A172 (cell line): ENCODE measurements at places on chromosomes 13 and 19. TPM values are rescaled to one million over a fixed set of nuclear protein-coding genes. Genes with fewer than 3 reads are reported as not detected.

Gene NCAN
- not detected in 2 replicates for total RNA-seq

Gene TEAD2
- total RNA-seq = 30.3 and 37.1 TPM in 2 replicates

Gene UBE2L5
- not detected in 2 replicates for total RNA-seq

Gene ELAVL1
- 69.3 and 79.7 TPM in 2 replicates for total RNA-seq

Gene PSG1
- 0.43 and 1.5 TPM in 2 replicates for total RNA-seq

Gene USHBP1
- total RNA-seq = not detected in 2 replicates

Gene RFPL4A
- total RNA-seq = not detected in 2 replicates

Gene SPACA4
- not detected in 2 replicates for total RNA-seq

Gene NRTN
- 1.4 TPM in 1 of 2 replicates, not detected in the other for total RNA-seq

Gene CLEC17A
- total RNA-seq = not detected in 2 replicates

Gene SMAD9
- 2.1 and 5.2 TPM in 2 replicates for total RNA-seq

Gene HCN2
- 9.3 and 12.7 TPM in 2 replicates for total RNA-seq

Gene PLK5
- 0.22 TPM in 1 of 2 replicates, not detected in the other for total RNA-seq

Gene CD22
- 3.4 and 7.6 TPM in 2 replicates for total RNA-seq

Gene ZNF441
- 6.2 and 6.9 TPM in 2 replicates for total RNA-seq

Gene APLP1
- 39.8 and 52.5 TPM in 2 replicates for total RNA-seq

Gene ACER1
- total RNA-seq = not detected in 2 replicates

Gene CBY2
- not detected in 2 replicates for total RNA-seq

Gene NOVA2
- total RNA-seq = 0.17 and 0.53 TPM in 2 replicates

Gene PRSS57
- not detected in 2 replicates for total RNA-seq

Gene RFC3
- total RNA-seq = 58.9 and 69.3 TPM in 2 replicates

Gene DLEU7
- total RNA-seq = not detected in 2 replicates

Gene LRRC4B
- total RNA-seq = 12.3 and 13.5 TPM in 2 replicates

Gene EPS8L1
- total RNA-seq = 4.0 and 9.8 TPM in 2 replicates

Gene ERICH6B
- total RNA-seq = not detected in 2 replicates

Gene ZNF653
- total RNA-seq = 5.2 and 21.2 TPM in 2 replicates

Gene RYR1
- total RNA-seq = 0.07 TPM in 1 of 2 replicates, not detected in the other

Gene UCHL3
- 64.1 and 83.7 TPM in 2 replicates for total RNA-seq

Gene HIPK4
- total RNA-seq = 0.38 TPM in 1 of 2 replicates, not detected in the other

Gene COL4A2
- 177 and 218 TPM in 2 replicates for total RNA-seq

Gene ZNF264
- 20.5 and 33.3 TPM in 2 replicates for total RNA-seq

Gene JSRP1
- total RNA-seq = not detected in 2 replicates

Gene PSG7
- 0.07 TPM in 1 of 2 replicates, not detected in the other for total RNA-seq

Gene OR7C1
- total RNA-seq = not detected in 2 replicates

Gene FLT1
- total RNA-seq = 5.5 and 7.5 TPM in 2 replicates

Gene IL12RB1
- 0.93 TPM in 1 of 2 replicates, not detected in the other for total RNA-seq

Gene LRP3
- 85.2 and 86.5 TPM in 2 replicates for total RNA-seq

Gene NLRP4
- 0.03 TPM in 1 of 2 replicates, not detected in the other for total RNA-seq

Gene KLK12
- total RNA-seq = not detected in 2 replicates

Gene ZNF813
- 2.1 and 2.7 TPM in 2 replicates for total RNA-seq

Gene SEMA6B
- 29.2 and 34.1 TPM in 2 replicates for total RNA-seq

Gene SERP2
- total RNA-seq = not detected in 2 replicates

Gene ATP8B3
- 8.6 and 12.4 TPM in 2 replicates for total RNA-seq

Gene HS6ST3
- total RNA-seq = not detected in 2 replicates

Gene ZNF541
- not detected in 2 replicates for total RNA-seq

Gene COX6B2
- total RNA-seq = 0.28 TPM in 1 of 2 replicates, not detected in the other

Gene ZNF100
- 2.7 and 3.5 TPM in 2 replicates for total RNA-seq

Gene POU4F1
- not detected in 2 replicates for total RNA-seq

Gene ZFP82
- total RNA-seq = not detected in 2 replicates

Gene BEST2
- total RNA-seq = not detected in 2 replicates

Gene SLC25A42
- total RNA-seq = 4.0 and 5.0 TPM in 2 replicates

Gene ZSWIM4
- total RNA-seq = 4.5 and 6.8 TPM in 2 replicates

Gene TNNT1
- 467 and 500 TPM in 2 replicates for total RNA-seq

Gene PLPP2
- 176 and 203 TPM in 2 replicates for total RNA-seq

Gene ZNF626
- total RNA-seq = 1.5 and 5.7 TPM in 2 replicates

Gene CHAMP1
- 19.3 and 19.8 TPM in 2 replicates for total RNA-seq

Gene PRRG2
- 0.43 and 0.79 TPM in 2 replicates for total RNA-seq
